ENCODE measurements at places on chromosomes 12 and 14.

DNA sequence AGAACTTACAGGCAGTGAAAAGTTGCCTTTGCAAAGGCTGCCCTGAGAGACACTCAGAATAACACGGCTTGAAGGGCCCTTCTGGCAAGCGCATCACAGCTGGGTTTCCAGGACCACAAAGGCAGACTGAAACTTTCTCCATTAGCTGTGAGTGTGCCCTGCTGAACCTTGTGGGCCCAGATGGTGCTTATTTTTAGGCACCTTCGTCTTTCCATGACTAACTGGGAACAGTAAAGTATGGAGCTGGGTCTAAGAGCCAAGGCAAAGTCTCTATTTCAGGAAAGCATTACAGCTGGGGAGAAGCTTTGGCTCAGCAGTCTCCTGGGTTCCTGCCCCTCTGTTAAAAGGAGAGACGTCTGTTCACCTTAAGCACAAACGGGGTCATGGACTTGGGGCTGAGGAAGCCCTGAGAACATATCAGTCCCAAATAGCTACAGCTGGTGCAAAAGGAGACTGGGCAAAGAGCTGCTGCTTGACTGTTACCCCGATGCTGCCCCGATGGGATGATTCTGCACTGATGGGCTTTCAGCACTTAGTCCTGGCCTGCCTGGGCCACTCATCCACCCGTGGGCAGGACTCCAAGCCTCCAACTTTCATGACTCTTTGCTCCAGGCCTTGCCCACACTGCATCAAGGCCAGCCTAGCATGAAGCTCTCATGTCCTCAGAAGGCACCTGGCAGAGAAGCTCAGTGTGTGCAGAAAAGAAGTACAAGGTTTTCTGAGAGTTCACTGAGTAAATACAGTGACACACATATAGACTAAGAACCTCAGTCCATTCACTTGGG lies 248.3 kb downstream of the PHLDA1 start:
- DNase-seq = no peak

GRCh38 chr12:14834509-14834908 lies 8.8 kb downstream of the ART4 start:
- no peak for DNase-seq

DNA sequence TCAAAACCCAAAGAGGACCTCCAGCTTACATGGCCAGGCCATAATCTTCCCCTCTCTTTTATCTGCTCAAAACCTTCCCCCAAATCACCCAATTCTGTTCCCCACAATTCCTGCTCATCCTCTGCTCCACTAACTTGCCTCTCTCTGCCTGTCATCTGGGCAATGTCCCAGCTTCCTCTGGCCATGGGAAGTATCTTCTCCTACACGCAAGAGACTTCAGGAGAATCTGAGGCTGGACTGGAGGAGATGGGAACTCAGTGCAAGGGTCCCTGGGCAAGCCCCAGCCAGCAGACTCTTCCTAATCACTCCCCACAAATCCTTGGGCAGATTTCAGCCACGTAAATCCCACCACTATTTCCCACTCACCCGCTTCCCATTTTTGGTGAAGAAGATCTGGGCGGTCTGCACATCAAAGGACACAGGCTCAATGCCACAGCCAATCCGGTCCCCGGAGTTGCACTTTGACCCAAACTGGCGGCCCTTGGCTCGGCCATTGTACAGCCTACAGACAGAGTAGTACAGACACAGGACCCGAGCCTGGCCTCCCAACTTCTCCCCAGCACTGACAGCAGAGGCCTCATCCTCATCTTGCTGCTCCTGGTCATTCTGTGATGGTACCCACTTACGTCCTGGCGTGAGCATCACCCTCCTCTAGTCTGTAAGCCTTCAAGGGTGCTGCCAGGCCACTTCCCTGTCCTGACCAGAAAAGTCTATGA lies 4.7 kb downstream of the SPRYD3 start:
- DNase-seq = no peak

DNA sequence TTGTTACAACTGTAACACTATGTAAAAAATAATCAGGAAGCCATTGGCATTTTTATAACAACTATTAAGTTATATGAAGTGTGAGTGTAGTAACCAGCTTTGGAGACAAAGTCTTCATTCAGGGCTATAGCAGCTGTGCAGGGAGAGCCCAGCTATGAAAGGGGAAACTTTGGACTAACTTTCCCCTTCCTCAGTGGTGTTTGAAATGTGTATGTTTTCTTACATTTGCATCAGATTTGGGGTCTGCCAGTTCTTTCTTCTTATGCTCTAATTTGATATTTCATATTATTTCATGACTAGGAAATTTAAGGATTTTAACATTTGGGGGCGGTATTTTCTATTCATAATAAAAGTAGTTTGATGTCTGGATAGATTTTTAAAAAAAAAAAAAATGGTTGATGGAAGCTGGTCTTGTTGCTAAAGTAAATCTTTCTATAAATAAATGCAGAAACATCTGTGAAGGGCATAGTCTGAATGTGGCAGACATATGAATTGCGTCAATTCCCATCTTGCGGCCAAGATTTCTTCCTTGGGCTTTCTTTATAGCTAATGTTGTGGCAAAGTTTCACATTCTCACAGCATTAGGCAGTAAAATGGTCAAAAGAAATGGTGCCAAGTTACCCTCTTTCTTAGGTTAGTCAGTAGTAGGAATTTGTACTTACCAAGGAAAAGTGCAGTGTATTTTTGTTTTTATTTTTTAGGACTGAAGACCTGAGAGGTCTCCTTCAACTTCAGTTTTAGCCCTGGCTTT lies 35.6 kb downstream of the RASSF8 start:
- DNase-seq = no peak

DNA sequence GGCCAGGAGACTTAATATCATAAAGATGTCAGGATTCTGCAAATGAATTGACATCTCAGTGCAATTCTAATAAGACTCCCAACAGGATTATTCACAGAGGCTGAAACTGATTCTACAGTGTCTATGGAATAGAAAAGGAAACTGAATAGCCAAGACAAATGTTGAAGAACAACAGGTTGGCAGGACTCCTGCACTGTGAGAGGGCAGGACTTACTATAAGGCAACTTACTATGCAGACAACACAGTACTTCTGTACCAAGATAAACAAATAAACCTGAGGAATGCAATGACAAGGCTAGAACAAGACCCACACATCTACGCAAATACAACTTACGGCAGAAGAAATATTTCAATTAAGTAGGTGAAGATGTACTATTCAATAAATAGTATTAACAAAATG lies 132.2 kb upstream of the FKBP4 start:
- DNase-seq = no peak

DNA sequence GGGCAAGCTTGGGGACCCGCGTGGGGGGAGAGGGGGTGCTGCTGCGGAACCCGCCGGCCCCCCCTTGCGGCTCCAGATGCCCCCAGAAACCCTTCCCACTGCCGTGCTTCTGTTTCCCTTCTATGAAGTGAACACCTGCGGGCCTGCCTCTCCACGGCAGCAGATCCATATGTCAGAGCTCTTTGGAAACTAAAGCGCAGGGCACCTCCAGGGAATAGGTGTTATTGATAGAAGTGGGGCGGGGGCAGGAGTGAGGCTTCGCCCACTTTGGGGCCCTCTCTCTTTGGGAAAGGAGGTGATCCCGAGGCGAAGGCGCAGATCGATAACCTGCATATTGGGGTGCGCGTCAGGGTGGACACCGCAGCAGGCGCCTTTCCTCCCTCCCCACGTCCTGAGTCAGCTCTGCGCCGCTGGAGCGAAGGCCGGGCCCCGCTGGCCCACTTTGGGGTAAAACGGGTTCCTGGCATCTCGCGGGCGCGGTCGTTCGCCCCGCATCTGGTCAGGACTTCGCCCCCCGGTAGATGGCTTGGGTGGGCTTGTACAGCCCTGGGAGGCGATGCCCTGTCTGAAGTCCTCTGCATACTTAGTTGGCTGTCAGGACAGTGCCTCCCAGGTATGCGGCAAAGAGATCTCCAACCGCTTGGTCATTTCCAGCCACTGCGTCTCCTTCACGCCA lies 524 bp downstream of the KMT5A start:
- DNase-seq = no peak

Data from NT2/D1 (cell line).